ENCODE measurements at places on chromosomes 7 and 10.
A peak's percentile ranks its signal among the peaks of the same experiment; 100 is the strongest.

DNA sequence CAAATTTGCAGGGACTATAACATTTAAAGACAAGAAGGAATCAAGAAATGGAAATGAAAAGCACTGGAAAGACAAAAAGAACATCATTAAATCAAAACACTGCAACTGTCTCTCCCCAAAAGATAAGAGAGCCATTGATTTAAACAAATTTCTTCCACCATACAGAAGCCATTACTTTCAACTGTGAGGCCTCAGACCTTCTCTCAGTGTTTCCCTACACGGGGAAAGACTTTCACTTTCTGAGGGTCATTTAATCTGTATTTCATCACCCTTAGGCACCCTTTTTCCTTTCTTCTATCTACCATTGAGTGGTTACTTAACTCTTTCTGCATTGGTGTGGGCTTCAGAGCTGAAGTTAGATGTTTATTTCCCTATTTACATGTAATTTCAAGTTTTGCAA lies 47.5 kb downstream of the CCDC172 start:
- no peak for DNase-seq

DNA sequence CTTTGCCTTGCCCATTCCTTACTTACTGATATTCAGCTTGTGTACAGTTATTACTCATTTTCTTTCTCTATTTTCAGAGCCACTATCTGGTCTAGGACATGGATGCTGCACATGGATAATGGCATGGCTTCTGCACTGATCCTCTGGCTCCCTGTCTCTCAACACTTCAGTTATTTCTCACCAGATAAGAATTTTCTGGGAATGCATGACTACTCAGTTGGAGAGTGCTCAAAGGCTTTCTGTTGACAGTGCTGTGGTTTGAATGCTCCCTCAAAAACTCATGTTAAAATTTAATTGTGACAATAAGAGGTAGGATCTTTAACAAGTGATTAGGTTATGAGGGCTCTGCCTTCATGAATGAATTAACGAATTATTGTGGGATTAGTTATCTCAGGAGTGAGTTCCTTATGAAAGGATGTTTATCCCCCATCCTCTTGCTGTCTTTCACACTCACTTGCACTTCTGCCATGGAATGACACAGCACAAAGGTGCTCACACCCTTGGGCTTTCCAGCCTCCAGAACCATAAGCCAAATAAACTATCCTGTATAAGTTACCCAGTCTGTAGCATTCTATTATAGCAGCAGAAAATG lies 16.1 kb upstream of the PIK3CG start:
- no peak for DNase-seq

- no peak for DNase-seq
Measured at GRCh38 chr7:74084722-74085578, 1.3 kb downstream of the LIMK1 start.

DNA sequence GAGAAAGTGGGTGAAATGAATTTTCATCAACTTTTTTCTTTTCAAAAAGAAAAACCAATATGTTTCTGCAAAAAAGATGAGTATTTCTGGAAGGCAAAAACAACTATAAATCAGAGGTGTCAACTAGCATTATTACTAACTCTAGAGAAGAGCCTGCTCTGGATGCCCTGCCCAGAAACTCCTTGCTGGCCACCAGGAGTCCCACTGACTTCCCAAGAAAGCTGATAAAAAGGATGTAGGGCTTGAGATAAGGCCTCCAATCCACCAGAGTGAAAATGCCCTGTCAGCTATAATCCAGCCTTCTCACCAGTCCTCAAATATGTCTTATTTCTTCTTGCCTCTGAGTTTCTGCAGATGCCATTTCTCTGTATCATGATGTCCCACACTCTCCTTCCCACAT lies 16.7 kb upstream of the FZD1 start:
- DNase-seq: no peak

- peak; percentile 41 for DNase-seq
Measured at GRCh38 chr10:119693262-119693957, 32.4 kb upstream of the INPP5F start.

DNA sequence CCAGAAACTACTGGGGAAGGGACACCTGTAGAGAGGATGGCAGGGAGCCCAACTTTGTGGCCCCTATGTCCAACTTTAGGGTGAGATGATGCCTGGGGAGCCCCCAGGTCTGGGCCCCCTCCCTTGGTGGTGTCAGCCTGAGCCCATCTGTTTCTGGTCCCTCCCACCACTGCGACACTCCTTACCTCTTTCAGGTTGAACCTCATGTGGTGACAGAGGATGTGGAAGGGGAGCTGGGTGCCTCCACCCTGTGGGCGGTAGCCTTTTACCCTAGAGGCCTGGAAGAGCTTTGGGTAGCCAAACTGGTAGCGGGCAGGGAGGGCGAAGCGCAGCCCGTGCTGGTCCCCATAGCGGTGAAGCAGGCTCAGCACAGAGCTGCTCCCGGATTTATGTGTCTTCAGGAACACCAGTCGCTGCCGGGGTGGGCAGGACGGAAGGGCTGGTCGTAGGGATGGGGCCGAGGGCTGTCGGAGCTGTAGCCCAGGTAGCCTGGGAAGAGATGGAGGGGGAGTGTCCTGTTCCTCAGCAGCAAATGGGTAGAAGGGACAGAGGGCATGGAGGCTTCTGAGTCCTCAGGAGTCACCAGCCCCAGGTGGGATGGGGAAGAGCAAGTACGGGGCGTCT lies 2.0 kb downstream of the GAL3ST4 start:
- DNase-seq: no peak

- no peak for DNase-seq
Measured at GRCh38 chr10:74824900-74825370, 1.5 kb upstream of the KAT6B start.

GRCh38 chr7:32680259-32681173 lies 185.2 kb downstream of the AVL9 start:
- DNase-seq: no peak

- no peak for DNase-seq
Measured at GRCh38 chr10:24456322-24456721, 247.4 kb downstream of the KIAA1217 start.

- DNase-seq: no peak
Measured at GRCh38 chr10:11285171-11285570, 267.5 kb downstream of the CELF2 start.

- no peak for DNase-seq
Measured at GRCh38 chr7:142856565-142857245, 1.8 kb downstream of the EPHB6 start.

- DNase-seq: no peak
Measured at GRCh38 chr10:91033324-91033950, 112.5 kb upstream of the ANKRD1 start.
